ENCODE measurements at places on chromosomes 1 and 21. TPM values are rescaled to one million over a fixed set of nuclear protein-coding genes. Genes with fewer than 3 reads are reported as not detected.

HP1BP3 gene
- total RNA-seq: 116 TPM

- peak; percentile 31 for DNase-seq
Measured at GRCh38 chr21:28522014-28522799, 470.5 kb downstream of the LTN1 start.

DNA sequence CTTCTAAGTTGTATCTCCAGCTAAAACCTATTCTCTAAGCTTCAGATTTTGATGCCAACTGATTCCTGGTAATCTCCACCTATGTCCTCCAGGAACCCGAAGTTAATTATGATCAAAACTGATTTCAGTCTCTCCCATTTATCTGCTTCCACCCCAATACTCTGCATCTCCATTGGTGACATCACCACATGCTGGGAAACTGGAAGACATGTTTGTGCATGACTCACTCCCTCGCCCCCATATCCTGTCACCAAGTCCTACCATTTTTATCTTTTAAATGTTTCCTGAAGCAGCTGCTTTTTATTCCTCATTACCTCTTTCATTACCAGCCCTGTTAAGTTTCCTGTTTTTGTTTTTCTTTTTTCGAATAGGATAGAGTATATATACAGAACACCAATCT lies 228.5 kb downstream of the LRRC40 start:
- no peak for DNase-seq

GRCh38 chr1:220882061-220882891 lies 3.0 kb downstream of the HLX start:
- peak; percentile 24 for DNase-seq

DNA sequence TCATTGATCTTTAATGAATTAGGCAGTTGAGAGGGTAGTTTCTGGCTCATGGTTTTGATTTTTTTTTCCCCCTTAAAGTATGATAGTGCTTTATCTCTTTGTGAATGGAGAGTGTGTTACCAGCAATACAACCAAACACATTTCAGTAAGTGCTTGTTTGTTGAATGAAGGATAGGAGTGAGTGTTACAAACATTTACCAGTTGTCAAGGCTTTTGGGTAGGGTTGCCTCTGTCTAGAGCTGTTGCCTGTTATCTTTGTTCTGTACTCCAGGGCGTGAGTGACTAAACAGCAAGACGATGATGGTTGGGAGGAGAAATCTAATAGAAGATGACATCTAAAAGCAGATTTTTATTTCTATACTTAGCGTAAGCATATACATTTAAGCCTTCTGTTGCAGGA lies 21.5 kb downstream of the MAP3K7CL start:
- DNase-seq: no peak

- DNase-seq: no peak
Measured at GRCh38 chr1:198278943-198279342, 122.1 kb downstream of the NEK7 start.

DNA sequence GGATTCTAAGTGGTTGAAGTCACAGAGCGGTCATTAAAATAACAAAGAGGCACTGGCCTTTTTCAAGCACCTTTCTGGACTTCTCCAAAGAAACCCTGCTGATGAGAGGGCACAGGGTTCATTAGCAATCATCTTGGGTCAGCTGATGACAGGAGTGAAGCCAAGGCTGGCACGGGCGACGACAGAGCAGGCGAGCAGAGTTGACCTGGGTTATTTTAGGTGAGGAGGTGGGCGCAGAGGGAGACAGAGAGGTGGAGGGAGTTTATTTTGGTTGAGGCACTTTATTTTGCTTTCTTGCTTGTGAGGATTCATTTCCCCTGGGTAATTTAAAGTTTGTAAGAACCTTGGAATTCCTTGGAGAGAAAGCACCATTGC lies 57.9 kb downstream of the OLIG1 start:
- no peak for DNase-seq

GRCh38 chr1:30197639-30198450 lies 525.5 kb downstream of the MATN1 start:
- DNase-seq: no peak

All from uterus (tissue), 4 donors.